ENCODE measurements at places on chromosomes 2 and 18.

DNA sequence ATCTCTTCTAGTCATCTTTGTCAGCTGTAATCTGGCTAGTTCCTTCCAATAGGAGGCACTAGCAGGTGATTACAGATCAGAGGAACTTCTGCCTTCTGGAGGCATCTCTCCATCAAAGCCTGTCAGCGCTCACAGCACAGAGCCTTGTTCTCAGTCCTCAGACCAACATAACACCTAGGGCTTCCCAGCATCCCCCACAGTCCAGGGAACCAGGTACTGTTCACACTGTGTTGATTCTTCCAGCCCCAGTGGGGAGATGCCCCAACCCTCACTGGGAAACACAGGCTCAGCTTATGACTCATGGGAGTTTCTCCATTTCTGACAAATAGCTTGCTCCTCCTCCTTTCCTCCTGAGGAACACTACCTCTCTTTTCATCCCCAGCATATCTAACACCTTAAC is 601.7 kb downstream of the CBLN2 start:
- DNase-seq, result no peak

DNA sequence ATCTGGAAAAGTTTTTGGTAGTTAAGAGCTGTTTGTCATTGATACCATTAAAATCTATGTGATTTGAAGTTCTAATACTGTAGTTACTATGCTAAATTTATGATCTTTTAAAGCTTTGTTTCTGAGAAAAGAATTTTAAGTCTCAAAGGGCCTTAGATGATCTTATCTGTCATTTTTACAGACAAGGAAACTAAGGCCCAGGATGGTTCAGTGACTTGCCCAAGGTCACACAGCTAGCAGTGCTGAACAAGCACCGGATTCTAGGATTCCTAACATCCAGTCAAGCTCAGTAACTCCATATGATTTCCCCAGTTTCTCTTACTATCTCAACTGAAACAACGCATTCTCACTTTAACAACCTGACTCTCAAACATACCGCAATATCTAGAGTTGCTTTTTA is 37.7 kb downstream of the PELI1 start:
- DNase-seq, result no peak

DNA sequence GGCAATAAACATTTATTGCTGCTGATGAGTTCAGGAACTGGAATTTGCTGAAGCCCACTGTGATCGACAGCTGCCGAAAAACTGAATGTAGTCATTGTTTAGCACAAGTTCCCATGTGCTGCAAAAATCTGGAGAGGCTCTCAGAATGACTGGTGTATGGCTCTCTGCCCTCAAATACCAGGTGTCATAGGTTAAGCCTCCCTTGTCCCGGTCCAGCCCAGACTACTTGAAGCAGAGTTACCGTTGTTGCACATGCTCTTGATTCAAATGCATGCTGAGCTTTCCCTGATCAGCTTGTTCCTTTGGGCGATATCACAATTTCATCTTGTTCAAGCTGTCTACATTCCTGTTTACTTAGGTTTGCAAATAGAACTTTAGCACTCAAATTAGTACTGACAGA is 625.2 kb downstream of the CPS1 start:
- DNase-seq, result peak; percentile 48

GRCh38 chr2:160221391-160222276 is 21.6 kb upstream of the ITGB6 start:
- DNase-seq, result no peak

- no peak for DNase-seq
These were observed 27.1 kb downstream of the SMIM21 start for GRCh38 chr18:75400366-75400765.

DNA sequence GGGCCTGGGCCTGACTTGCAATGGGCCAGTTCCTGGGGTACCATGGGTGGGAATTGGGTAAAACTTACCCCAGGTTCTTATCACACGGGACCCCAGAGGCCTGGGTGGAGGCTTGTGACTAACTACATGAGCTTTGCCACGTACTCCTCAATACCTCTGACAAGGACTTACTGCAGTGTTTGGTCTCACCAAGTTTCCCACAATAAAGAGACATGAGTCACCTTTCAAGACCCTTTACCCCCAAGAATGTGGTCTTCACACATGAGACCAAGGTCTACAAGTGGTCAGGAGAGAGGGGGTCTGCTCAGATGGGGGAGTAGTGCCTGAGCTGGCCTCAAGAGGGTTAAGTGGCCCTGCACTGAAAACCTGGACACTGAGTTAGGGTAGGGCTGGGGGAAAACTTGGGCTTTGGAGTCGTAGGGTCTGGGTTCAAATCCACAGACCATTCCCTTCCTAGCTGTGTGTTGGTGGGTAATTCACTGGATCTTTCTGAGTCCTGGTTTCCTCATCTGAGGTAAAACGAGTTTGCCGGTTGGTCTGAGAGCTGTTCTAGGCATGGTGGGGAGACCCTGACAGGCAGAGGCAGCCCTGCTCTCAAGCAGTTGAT is 2.0 kb upstream of the GNLY start:
- DNase-seq, result no peak

GRCh38 chr18:69397096-69397495 is 3.6 kb upstream of the DOK6 start:
- DNase-seq, result no peak

GRCh38 chr2:232809349-232810124 is 33.2 kb upstream of the KCNJ13 start:
- DNase-seq, result peak; percentile 8

DNA sequence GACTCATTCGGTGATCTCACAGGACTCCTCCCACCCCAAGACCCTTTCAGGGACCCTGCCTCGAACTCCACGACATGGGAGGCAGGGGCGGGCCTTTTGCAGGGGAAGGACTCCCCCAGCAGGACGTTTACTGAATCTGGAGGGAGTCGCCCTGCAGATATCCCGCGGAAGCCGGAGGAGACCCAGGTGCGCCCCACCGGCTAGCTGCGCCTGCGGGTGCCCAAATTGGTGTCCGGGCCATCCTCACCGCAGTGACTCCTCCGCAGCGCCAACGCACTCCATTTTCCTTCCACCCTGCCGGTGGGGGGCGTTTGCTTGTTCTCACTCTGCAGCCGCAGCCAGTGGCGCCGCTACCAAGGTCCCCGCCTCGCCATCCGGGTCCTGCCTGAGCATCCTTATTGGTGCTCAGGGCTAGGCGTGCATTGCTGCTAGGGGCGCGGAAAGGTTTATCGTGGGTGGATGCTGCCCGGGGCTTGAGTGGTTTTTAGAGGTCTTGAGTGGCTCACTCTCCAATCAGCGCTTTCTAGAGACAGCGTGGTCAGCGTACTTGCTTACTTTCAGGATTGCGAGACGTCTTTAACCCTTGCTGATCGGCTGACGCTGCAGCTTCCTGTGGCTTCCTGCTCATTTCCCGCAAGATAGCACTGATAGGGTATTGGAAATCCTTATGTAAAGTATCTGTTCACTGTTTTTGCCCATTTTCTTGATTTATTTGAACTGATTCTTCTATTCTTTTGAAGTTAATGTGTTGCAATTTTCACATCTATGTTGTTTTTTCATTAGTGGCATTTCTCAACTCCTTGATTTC is 81.4 kb downstream of the BIN1 start:
- DNase-seq, result peak; percentile 88

- no peak for DNase-seq
These were observed 47.2 kb downstream of the ATIC start for GRCh38 chr2:215358891-215359575.

DNA sequence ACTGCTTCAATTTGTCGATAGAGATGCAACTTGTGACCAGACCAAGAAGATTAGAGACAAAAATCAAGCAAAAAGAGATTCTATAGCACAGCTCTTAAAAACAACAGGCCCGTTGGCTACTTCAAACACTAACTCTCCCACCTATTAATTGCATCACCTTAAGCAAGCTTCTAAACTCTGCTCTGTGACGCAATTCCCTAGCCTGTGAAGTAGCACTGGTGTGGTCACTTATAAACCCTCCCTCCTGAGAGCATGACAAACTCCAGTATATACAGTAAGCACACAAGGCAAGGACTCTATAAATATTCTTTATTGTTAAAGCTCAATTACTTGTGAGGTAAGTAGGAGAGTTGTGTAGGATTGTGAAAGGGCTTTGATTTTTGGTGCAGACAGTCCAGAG is 72.3 kb downstream of the CMPK2 start:
- no peak for DNase-seq

- peak; percentile 53 for DNase-seq
These were observed 3.7 kb downstream of the ALS2 start for GRCh38 chr2:201777043-201777442.

DNA sequence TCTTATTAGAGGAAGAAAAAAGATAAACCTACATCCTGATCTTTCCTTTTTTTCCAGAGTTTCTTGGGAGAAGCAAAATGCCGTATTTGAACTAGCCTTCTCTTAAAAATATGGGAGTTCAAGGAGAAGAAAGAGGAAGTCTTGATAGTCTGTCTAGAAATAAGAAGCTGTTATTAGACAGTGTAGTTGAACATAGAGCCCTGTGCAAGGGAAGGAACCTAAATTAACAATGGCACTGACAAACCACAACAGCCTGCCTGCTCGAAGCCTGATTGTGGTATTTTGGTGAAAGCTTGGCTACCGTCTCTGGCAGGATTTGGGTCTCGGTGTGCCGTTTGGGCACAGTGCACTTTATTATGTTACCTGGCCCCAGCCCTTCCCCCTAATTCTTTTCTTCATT is 17.1 kb downstream of the SMARCAL1 start:
- DNase-seq, result no peak
